AG20443 (cell line): ENCODE measurements at places on chromosomes 7 and 10.

GRCh38 chr10:69464801-69465401 is 13.6 kb downstream of the TSPAN15 start:
- DNase-seq = peak; percentile 32

DNA sequence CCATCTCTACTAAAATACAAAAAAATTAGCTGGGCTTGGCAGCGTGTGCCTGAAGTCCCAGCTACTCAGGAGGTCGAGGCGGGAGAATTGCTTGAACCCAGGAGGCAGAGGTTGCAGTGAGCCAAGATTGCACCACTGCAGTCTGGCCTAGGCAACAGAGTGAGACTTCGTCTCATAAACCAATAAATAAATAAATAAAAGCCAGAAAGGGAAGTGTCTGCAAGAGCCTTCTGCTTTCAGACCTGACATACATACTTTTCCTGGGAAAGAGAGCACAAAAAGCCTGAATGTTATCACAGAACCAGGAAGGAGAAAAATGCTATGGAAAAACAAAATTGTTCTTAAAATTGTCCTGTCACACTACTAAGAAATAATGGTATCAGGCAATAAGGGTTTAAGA is 4.1 kb upstream of the KIF5B start:
- DNase-seq = no peak

- no peak for DNase-seq
Observed at GRCh38 chr7:132846086-132846485, 235.8 kb downstream of the CHCHD3 start.

DNA sequence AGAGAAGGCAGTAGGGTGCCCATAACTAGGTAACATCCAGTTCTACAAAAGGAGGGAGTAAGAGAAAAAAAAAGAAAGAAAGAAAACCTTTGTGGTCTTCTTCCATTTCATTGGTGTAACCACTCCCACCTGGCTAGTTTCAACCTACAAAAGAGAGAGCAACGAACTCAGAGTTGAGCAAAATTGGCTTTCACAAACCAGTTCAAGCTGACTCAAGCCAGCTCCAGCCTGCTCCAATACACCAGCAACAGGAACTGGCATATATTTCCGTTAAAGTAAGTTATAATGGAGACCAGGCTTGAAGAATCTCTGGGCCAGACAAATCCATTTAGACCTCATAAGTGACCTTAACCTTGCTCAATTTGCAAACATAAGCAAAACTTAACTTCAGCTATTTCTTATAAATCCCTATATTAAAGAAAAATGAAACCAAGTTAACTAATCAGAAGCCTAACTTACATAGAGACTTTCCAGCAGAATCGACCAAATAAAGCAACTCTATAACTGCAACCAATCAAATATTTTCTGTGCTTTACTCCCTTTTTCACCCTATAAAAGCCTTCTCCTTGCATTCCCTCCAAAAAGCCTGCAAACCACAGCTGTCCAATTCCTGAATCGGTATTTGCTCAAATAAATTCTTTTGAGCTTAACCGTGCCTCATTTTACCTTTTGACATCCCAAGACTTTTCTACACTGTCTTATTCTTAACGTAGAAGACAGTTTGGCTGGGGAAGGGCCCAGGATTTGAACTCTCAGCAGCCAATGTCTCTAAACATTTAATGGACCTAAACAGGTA is 10.1 kb downstream of the ANKRD22 start:
- no peak for DNase-seq

GRCh38 chr10:78470267-78471103 is 436.8 kb downstream of the RPS24 start:
- no peak for DNase-seq

GRCh38 chr10:86585037-86585929 is 63.7 kb upstream of the WAPL start:
- DNase-seq = peak; percentile 93

DNA sequence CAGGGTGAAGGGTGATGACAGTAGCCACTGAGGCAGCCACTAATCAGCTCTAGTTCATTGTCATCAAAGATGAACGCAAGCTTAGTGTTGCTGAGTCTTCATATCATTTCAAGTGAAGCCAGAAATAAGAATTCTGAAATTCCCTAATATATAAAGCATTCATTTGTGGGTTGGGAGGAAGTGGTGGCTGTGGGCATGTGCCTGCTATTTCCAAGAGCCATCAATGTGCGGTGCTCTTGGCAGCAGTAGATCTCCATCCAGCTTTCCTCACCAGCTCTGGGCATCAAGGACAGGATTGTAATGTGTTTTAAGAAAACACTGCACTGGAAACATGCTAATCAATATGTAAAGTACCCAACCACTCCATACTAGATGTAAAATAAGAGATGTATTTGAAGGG is 202.5 kb upstream of the AHR start:
- DNase-seq = peak; percentile 9

DNA sequence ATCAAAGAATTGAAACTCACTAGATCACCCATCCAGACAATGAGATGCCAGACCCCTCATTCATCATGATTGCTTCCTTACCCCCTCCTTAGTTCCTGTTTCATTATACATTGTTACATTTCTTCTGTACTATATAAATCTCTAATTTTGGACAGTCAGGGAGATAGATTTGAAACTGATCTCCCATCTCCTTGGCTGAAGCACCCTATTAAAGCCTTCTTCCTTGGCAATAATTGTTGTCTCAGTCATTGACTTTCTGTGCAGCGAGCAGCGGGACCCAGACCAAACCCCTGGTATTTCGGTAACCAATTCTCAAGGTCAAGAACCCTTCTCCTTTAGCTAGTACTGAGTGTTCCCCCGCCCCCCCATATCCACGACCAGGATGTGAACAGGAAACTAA is 100.2 kb downstream of the ABLIM1 start:
- DNase-seq = no peak
